ENCODE measurements at places on chromosomes 5 and 9.

GRCh38 chr5:44679214-44679613 lies 129.5 kb upstream of the MRPS30 start:
- no peak for DNase-seq

GRCh38 chr5:147482706-147483180 lies 27.1 kb downstream of the DPYSL3 start:
- DNase-seq = no peak

GRCh38 chr5:141637123-141637766 lies 448 bp downstream of the RELL2 start:
- DNase-seq = peak; percentile 66

GRCh38 chr9:91474656-91475055 lies 51.0 kb upstream of the NFIL3 start:
- DNase-seq = no peak

- DNase-seq = no peak
These were observed 114.4 kb downstream of the CHSY3 start for GRCh38 chr5:130018641-130019040.

GRCh38 chr9:117074342-117074662 lies 340.6 kb downstream of the ASTN2 start:
- no peak for DNase-seq

GRCh38 chr9:113255438-113255837 lies 19.9 kb downstream of the CDC26 start:
- no peak for DNase-seq

GRCh38 chr5:154143211-154143641 lies 47.3 kb upstream of the GALNT10 start:
- no peak for DNase-seq

DNA sequence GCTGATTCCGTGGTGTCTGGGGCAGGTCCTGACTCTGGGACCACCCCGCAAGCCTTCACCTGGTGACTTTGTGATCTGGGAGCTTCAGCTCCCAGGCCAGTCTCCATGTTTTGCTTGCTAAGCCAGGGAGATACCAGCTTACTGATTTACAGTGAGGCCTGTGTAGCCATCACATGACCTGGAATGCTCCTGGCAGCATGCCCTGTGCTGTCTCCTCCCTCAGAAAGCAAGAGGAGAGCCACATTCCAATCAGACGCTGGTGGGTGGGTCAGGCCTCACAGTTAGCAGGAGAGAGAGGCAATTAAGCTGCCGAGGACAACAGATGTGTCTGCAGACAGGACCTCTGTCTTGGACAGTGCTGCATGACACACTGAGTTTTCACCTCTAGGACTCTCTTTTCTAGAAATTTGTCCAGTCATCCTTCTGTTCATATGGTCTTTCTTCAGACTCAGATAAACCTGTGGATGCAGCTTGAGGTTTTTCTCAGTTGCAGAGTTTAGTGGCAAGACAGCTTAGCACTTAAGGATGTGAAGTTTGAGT lies 24.4 kb upstream of the GRPEL2 start:
- DNase-seq = peak; percentile 58

GRCh38 chr5:83866181-83866580 lies 145.5 kb upstream of the HAPLN1 start:
- DNase-seq = no peak

GRCh38 chr9:134445000-134445399 lies 118.7 kb downstream of the RXRA start:
- no peak for DNase-seq

DNA sequence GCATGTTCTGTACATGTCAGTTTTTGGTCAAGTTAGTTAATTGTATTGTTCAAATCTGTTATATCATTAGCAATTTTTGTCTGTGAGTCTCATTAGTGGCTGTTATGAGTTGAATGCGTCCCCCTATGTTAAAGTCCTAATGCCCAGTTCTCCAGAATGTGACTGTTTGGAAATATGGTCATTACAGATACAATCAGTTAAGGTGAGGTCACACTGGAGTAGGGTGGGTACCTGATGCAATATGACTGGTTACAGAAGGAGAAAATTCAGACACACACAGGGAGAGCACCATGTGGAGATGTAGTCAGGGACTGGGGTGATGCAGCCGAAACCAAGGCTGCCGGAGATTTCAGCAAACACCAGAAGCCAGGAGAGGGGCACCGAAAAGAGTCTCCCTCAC lies 15.1 kb downstream of the NMRK1 start:
- DNase-seq = no peak

- DNase-seq = no peak
These were observed 306.6 kb downstream of the ACTL7B start for GRCh38 chr9:108549184-108549583.

- peak; percentile 25 for DNase-seq
These were observed 227.0 kb downstream of the FSTL4 start for GRCh38 chr5:133385346-133385745.

- no peak for DNase-seq
These were observed 28.4 kb downstream of the RFX3 start for GRCh38 chr9:3497401-3497800.

- DNase-seq = no peak
These were observed 1216.5 kb upstream of the CDH9 start for GRCh38 chr5:28254846-28255245.

GRCh38 chr5:56251918-56252553 lies 18.9 kb upstream of the ANKRD55 start:
- no peak for DNase-seq

- no peak for DNase-seq
These were observed 558 bp downstream of the GRPEL2 start for GRCh38 chr5:149345892-149346222.

DNA sequence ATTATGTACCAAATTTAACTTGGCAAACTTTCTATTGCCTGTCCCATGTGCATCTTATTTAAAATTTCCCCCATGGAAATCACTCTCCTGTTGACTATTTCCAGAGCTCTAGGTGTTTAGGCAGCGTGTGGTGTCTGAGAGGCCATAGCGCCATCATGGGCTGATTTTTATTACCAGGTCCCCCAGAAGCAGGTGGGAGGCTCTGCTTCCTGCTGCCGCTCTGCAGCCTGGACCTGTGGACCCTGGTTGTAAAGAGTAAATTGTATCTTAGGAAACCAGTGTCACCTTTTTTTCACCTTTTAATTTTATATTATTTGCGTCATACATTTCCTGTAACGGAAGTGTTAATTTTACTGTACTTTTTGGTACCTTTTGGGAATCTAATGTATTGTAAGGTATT lies 6.4 kb downstream of the HNRNPAB start:
- no peak for DNase-seq

DNA sequence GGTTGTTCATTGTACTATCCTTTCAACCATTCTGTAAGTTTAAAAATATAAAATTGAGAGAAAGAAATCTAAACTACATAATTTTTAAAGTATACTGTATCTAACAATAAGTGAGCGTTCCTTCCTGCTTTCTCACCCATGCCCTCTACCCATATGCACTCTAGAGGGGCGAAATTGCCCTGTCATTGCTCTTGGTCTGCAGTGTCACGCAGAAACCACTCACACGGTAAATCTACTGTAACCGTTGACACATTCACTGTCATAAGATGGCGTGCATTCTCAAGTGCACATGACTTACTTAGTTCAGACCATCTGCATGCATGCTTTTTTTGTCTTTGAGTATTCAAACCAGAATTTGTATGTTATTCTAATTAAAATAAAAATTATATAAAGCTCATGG lies 55.7 kb upstream of the NIPBL start:
- no peak for DNase-seq

GRCh38 chr5:127649018-127649439 lies at the start of gene CTXN3:
Gene CTXN3, plus strand, starts transcription at chr5:127649082. Its CDS starts 8,440 bp downstream, at chr5:127657522.
- no peak for DNase-seq

Measured in ecto neural progenitor cell (in vitro differentiated cells).